HS-27A (cell line): ENCODE measurements at places on chromosomes 16 and 17.

- no peak for DNase-seq
Measured at GRCh38 chr17:16232391-16232790, 15.4 kb downstream of the PIGL start.

DNA sequence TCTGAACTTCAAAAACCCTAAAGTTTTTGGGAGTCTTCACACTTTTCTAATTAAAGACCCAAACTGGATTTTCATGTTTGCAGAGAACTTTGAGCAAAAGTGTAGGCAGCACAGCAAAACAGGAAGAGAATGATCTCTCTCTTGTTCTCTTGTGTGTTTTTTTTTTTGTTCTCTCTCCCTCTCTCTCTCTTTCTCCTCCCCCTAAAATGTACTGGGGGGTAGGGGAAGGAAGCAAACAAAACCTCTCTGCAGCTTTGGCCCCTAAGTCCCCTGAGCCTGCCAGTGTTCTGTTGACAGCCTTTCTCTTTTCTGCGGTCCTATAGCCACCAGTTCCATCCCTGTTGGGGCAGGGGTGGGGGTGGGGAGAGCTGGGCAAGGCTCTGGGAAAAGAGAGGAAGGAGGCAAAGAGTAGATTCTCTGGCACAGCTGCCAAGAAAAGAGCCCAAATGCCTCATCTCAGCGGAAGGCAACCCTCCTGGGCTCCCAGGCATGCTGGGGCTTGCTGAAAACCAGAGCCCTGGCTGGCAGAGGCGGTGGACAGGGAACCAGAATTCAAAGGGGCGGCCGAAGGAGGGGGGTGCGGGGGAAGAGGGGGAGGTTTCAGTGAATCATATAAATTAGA lies 295.3 kb downstream of the SOX9 start:
- no peak for DNase-seq

GRCh38 chr16:85386467-85387170 lies 226.5 kb upstream of the GSE1 start:
- DNase-seq = no peak

DNA sequence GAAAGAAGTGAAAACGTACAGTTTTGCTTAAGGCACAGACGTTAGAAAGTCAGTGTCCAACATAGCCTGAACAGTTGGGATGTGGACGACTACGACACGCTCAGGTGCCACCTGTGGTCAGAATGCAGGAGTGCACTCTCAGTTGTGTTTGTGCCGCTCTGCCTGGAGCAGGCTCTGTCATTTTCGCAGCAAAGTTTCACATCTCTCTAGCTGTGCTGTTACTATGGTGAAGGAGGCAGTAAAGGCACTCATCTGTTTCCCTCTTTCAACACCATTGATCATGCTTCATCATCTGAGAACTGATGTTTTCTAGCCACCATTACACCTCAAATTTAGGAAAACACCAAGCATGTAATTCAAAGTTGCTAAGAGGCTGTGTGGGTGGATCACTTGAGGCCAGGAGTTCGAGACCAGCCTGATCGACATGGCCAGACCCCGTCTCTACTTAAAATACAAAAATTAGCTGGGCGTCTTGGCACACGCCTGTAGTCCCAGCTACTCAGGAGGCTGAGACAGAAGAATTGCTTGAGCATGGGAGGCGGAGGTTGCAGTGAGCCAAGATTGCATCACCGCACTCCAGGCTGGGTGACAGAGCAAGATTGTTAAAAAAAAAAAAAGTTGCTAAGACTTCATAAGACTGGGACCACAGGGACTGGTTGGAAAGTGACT lies 44.9 kb upstream of the DNAJA2 start:
- DNase-seq = no peak

- DNase-seq = no peak
Measured at GRCh38 chr16:87724490-87725291, 41.1 kb downstream of the KLHDC4 start.

DNA sequence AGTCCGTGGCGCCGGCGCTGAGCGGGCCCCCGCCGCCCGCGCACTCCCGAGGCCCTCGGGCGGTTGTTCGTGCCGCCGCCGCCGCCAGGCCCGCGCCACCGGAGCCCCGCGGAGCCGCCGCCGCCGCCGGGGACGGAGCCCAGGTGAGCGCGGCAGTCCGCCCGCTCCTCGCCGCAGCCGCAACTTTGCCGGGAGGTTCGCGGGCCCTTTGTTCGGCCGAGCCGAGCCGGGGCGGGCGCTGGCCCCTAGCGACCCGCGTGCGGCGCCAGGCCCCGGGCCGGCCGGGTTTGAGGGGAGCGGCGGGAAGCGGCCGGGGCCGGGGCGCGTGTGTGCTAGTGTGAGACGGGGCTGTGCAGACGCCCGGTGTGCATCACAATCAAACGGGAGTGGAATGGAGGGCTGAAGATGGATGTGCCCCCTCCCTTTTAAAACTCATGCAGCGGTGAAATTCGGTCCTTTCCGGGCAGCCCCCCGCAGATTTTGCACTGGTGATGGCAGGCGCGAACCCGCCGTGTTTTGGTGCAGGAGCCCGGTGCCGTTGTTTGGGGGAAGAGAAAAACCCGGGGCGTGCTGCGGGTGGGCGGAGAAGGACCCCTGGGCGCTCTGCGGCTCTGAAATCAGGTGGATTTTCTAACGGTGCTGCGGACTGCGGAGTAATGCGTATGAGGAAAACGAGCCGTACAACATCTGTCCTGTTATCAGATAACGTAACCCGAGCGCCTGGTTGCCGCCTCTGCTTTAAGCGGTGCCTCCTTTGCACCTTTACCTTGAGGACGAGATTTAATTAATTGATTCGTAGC lies 823 bp downstream of the TNRC6C start:
- no peak for DNase-seq

DNA sequence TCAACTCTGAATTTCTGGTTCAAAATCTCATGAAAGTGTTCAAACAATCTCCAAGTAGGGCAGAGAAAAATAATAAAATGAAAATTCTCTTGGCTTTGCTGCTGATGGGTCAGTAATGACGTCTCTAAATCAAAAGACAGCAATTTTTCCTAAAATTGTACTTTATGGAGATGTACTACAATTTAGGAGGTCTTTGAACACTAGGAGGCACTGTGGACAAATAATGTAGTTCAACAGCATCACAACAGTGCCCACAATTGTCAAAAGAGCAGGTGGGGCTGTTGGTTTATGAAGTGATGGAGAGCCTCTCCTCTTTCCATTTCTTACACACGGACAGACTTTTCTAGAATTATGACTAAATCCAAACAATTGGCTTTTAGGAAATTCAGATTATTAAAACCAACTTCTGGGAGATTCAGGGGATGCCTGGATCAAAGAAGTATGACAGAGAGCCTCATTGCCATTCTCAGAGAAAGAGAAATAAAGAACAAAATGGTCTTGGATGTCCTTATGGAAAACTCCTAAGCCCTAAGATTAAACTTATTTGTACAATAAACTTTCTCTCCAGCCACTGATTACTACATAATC lies 23.8 kb downstream of the EZH1 start:
- no peak for DNase-seq

GRCh38 chr17:32349503-32349853 lies 479 bp upstream of the ZNF207 start:
- no peak for DNase-seq
